NCI-H2107 (cell line): ENCODE measurements at places on chromosomes 3 and 15.
A peak's percentile ranks its signal among the peaks of the same experiment; 100 is the strongest.

- DNase-seq: no peak
Observed at GRCh38 chr3:180383332-180384020, 218.5 kb upstream of the TTC14 start.

- no peak for DNase-seq
Observed at GRCh38 chr15:68259883-68260282, 17.7 kb upstream of the FEM1B start.

DNA sequence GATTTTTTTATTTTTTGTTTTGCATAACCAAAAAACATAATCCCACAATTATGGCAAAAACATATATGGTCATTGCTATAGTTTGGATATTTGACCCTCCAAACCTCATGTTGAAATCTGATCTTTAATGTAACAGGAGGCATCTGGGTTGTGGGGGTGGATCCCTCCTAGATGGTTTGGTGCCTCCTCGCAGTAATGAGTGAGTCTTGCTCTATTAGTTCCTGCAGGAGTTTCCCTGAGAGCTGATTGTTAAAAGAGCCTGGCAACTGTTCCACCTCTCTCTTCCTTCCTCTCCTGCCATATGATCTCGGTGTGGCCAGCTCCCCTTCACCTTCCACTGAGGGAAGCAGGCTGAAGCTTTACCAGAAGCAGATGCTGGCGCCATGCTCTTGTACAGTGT is 33.2 kb upstream of the TRIM59 start:
- no peak for DNase-seq

DNA sequence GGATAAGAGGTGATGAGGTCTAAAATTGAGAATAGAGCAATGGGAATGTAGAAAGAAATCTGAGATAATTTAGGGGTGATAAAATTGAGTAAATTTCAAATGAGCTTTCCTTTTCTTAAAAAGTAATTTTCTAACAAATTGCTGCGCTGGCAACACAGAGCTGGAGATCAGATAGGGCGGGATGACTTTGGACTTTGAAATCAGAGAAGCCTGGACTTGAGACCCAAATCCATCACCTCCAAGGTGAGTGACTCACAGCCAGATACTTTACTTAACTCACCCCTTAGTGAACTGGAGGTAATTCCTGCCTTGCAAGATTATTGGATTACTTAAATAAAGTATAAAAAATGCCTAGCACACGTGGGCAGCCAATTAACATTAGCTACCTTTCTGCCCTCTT is 80.8 kb downstream of the P2RY1 start:
- DNase-seq: no peak

DNA sequence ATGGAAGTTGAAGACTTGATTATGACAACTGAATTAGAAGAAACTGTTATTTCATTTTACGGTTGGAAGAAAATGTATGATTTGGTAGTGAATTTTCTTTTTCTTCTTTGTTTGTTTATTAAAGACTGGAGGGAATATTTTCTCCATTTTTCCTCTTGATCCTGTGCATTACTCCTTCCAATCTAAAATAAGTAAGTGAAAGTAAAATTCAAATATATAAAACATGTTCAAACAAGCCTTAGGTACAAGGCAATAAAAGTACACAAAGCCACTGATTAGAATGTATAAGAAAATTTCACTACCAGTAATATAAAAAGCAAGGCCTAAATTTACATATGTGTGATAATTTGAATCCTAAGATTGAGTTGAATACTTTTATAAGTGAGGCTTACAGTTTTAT is 181.2 kb upstream of the MME start:
- no peak for DNase-seq

DNA sequence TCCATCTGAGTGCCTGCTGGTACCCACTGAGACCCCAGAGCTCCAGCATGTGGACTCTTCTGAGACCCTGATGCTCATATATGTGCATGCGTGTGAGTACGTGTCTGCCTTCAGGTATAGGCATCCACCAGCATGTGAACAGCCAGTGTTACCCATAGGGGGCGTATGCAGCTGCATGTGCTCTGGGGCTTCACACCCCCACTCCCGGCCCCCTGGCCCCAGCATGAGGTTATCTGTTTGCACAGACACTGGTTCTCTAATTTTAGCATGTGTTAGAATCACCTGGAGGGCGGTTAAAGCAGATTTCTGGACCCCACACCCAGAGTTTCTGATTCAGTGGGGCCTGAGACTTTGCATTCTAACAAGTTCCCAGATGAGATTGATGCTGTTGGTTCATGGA is 824 bp upstream of the CILP start:
- no peak for DNase-seq

GRCh38 chr3:61665121-61665520 is 103.8 kb downstream of the PTPRG start:
- DNase-seq: no peak

- no peak for DNase-seq
Observed at GRCh38 chr3:30232142-30232541, 374.3 kb upstream of the TGFBR2 start.

- no peak for DNase-seq
Observed at GRCh38 chr3:98962189-98962930, 60.9 kb upstream of the DCBLD2 start.

DNA sequence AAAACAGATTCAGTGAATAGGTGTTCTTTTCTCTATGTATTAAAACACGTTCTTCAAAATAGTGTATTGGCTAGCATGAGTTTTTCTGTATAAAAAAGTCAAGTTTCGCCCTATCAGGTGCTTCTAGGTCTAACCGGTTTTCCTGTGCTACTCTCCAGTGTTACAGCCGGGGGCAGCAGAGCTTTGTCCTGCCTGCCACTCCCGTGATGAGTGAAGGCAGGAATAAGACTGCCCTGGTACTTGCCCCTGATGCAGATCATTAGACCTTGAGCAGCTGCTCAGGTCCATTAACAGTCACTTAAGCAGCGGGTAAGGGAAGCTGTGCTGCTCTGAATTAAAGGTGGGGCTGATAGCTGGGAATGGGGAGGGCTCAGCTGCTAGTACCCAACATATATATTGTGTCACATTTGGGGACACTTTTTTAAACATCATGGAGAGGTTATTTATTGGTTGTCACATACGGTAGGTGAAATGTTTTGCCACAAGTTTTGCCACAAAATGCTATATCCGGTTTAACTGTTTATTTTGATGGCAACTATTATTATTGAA is 1.3 kb upstream of the UNC13C start:
- no peak for DNase-seq

- no peak for DNase-seq
Observed at GRCh38 chr3:53616321-53616720, 121.9 kb downstream of the CACNA1D start.

- DNase-seq: no peak
Observed at GRCh38 chr3:10918011-10918410, 74.5 kb upstream of the SLC6A1 start.

DNA sequence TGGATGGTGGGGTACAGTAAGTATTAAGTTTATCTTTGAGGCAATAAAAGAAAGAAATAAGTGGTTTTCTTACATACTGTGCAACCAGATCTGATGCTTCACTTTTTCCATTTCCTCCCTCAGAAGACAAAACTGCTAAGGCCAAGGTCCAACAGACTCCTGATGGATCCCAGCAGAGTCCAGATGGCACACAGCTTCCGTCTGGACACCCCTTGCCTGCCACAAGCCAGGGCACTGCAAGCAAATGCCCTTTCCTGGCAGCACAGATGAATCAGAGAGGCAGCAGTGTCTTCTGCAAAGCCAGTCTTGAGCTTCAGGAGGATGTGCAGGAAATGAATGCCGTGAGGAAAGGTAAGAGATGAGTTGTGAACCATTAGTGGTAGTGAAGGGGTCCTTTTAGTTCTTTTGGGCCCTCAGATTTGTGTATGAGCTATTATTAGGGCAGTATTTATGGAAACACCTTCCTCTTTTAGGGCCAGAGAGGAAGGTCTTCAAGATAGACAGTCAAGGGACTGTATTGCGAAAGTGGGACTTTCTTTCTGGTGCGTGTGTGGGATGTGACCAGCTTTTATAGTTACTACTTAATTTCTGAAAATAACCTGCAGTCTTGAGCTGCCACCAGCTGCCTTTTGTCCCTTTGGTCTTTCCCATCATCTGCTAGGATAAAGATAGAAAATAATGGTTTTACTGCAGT is 4.6 kb downstream of the ALAS1 start:
- no peak for DNase-seq

GRCh38 chr3:89494734-89495133 is 387.3 kb downstream of the EPHA3 start:
- DNase-seq: no peak

DNA sequence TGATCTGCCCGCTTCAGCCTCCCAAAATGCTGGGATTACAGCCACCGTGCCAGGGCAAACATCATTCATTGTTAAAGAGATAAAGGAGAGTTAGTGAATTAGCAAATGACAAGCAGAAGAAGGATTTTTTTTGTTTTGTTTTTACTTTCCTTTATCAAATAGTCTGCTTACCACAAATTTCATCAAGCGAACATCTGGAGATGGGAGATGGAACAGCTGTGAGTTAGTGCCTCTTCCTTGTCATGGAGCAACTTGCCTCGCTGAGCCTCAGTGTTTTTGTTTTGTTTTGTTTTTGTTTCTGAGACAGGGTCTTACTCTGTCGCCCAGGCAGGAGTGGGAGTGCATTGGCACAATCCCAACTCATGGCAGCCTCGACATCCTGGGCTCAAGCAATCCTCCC is 15.9 kb downstream of the ZNF860 start:
- no peak for DNase-seq

- peak; percentile 80 for DNase-seq
Observed at GRCh38 chr3:156681002-156681401, 6.6 kb downstream of the TIPARP start.

- no peak for DNase-seq
Observed at GRCh38 chr3:38493031-38493430, 3.1 kb upstream of the EXOG start.

DNA sequence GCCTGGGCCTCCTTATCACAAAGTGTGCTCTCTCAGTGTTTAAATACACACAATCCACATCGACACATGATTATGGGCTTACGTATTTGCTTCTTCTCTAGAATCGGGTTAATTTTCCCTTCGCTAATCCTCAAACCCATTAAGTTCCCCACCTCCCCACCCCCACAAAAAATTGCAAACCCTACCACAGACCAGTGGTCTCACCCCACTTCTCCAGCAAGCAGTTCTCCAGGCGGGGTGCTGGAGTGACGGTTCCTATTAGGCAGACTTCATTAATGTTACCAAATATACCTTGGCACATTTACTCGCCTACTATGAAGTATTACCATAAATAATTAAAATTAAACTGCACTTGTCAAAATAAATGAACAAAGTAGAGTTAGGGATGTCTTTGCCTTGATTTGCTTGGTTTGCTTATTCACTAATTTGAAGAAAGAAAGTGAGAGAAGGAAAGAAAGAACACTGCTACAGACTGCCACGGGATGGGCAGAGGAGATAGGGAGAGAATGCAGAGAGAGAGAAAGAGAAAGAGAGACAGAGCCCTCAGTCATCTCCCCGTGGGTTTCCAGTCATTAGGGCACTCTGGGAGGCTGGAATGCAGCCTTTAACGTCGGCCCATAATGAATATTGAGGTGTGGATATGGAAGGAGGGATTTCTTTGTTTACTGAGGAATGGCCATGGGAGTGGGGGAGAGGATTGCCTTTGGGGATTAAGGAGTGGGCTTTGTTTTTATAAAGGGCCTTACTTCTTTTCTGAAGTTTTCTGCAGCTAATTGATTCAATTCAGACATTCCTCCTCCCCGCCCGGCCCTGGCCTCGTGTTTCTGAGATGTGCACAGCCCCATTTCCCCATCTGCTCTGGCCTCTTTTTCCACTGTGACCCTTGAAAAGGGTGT is 39.7 kb upstream of the POLG start:
- DNase-seq: no peak

- DNase-seq: no peak
Observed at GRCh38 chr3:43257850-43258249, 28.5 kb upstream of the SNRK start.

DNA sequence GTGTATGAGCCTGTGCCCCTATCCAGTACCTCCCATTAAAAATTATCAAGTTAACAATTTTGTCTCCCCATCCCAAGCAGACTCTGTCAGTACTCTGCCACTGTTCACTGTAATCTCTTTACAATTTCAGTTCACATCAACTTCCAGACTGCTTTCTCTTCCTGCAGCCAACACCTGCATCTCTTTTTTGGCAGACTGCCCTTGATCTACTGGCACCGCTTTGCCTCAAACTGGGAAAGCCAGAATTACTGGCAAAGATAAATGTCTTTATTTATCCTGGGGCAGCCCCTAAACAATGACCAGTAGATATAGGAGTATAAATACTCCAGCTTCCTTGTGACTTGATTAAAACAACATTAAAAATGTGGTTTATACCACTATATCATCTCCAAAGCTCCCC is 494.1 kb downstream of the ZNF385D start:
- no peak for DNase-seq

- no peak for DNase-seq
Observed at GRCh38 chr3:44104668-44105321, 136.9 kb upstream of the TOPAZ1 start.

GRCh38 chr15:66588537-66588936 is 22.7 kb upstream of the LCTL start:
- DNase-seq: no peak

DNA sequence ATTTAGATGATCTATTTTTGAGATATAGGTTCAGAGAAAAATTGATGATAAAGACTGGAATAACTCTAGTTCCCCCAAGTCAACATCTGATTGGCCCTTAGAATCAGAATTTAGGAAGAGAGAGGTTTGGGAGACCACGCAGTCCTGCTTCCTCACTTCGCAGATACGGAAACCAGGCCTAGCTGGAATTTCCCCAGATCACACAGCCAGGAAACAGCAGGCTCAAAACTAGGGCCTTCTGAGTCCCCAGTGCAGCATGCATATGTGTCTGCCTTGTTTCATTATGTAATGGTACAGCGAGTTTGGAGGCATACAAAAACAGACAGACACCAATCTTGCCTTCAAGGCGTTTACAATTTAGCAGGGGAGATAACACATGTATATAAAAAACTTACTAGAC is 177.1 kb upstream of the ICE2 start:
- DNase-seq: no peak

DNA sequence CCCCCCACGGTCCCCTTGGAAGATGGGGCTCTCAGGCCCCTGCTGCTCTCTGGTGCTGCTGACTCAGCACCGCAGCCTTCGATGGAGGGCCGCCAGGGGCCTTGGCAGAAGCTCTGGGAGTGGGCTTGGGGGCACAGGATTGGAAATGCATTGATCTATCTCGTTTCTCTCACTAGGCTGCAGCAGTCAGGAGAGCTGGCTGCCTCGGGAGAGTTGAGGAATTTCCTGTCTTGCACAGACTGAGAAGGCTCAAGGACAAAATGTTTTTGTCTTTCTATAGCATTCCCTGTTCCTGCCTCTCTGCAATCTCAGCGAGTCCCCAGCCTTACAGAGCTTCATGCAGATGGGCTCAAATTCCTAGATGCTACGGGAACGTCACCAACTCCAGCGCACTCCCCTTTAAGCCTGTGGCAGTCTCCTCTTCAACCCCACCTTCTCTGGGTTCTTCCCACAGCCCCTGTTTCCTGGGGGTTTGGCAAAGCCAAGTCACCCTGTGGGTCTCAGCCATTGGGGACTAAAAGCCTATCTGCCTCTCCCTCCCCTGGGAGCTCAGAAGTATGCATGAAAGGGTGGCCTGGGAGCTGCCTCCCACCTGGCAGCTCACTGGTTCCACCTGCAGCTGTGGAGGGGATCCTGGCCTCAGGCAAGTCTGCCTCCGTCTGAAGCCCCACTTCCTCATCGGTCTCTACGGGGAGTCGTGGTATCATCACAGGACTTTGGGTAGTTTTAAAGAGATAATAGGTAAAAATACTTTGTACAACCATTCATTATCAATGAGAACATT is 127.4 kb upstream of the HACD2 start:
- DNase-seq: no peak

GRCh38 chr3:14570089-14570488 is 29.9 kb upstream of the GRIP2 start:
- no peak for DNase-seq
